ENCODE measurements at places on chromosomes 2 and 18.

DNA sequence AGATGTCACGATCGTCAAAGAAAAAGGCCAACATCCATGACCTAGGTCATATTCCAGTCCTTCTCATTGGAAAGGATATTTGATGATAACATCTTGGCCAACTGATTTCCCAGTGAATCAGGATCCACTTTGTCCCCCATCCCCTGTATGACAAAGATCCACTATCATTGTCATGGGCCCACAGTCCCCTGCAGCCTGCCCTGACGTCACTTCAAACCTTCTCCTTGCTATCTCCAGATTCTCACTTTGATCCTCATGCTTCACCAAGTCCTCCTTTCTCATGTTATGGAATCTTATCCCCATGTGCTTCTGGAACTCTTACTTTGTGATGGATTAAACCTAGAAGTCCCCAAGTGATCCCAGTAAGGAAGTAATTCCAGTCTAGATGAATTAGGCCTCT is 25.7 kb downstream of the GALNT14 start:
- no peak for DNase-seq

DNA sequence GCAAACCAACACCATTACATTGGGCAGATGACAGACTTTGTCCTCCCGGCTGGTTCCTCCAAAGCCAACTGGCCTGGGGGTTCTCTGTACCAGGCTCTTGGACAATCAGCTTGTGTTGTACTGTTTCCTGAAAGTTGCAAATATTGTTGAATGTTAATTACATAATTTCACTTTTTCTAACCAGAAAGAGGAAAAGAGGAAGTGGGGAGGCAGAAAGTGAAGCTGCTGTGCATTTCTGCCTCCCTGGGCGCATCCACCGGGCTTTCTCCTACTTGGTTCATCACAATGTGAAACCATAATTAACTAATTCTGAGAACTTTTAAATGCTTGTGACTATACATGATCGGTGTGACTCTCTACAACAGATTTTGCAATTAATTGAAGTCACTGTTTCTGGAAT is 10.1 kb downstream of the TWIST2 start:
- no peak for DNase-seq

- no peak for DNase-seq
Observed at GRCh38 chr2:195687320-195688086, 30.5 kb downstream of the SLC39A10 start.

- peak; percentile 29 for DNase-seq
Observed at GRCh38 chr18:23890589-23890988, 124.0 kb upstream of the TTC39C start.

DNA sequence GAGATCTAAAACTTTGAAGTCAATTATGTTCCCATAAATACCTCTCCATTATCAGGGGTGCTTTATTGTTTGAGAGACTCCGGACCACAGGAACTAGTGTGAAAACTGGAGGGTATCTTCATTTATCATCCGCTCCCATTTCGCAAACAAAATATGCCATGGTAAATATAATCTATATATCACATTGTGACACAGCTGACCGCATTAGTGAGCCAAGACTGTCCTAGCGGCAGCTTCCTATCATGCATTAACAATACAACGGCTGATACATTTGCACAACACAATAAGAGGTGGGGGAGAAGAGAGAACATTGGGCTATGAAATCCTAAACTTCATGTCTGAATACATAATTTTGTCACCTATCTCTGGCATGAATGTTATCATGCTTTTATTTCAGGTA is 29.5 kb downstream of the BCL11A start:
- DNase-seq = no peak

- no peak for DNase-seq
Observed at GRCh38 chr2:62197011-62197924, 1.4 kb downstream of the B3GNT2 start.

GRCh38 chr18:43393174-43393573 is 115.9 kb upstream of the SYT4 start:
- DNase-seq = no peak

GRCh38 chr18:50610349-50610748 is 50.5 kb downstream of the MAPK4 start:
- no peak for DNase-seq

DNA sequence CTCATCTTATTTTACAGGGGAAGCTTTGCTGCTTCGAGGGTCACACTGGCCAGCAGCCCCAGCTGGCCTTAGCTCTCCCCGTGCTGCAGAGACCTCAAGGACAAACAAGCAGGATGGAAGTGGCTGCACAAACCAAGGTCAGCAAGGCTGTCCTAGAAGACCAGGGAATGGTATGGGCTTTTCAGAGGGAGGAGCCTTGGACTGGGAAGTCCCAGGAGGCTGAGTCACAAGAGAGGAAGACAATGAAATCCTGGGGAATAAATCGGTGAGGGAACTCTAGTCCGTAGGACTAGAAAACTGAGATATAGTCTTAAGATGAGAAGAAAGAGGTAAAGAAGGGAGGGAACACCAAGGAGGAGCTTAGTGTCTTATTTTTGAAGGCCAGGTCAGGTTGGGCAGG is 15.7 kb downstream of the CREG2 start:
- no peak for DNase-seq

DNA sequence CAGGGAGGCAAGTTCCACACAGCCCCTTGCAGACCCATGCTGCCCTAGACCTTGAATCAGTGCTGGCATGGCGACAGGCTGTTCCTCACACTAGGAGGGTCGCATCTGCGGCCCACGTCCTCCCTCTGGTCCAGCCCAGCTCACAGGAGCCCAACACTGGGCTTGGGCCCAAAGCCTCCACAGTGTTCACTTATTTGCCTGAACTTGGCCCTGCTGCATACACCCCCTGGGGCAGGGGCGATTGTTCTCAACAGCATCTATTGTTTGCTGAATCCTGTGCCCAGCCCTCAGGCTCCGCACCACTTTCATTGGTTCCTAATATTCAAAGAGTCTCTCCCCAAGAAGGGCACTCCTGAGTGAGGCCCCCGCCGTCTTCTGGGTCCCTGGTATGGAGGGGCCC is 90.7 kb downstream of the ZBTB7C start:
- DNase-seq = no peak

DNA sequence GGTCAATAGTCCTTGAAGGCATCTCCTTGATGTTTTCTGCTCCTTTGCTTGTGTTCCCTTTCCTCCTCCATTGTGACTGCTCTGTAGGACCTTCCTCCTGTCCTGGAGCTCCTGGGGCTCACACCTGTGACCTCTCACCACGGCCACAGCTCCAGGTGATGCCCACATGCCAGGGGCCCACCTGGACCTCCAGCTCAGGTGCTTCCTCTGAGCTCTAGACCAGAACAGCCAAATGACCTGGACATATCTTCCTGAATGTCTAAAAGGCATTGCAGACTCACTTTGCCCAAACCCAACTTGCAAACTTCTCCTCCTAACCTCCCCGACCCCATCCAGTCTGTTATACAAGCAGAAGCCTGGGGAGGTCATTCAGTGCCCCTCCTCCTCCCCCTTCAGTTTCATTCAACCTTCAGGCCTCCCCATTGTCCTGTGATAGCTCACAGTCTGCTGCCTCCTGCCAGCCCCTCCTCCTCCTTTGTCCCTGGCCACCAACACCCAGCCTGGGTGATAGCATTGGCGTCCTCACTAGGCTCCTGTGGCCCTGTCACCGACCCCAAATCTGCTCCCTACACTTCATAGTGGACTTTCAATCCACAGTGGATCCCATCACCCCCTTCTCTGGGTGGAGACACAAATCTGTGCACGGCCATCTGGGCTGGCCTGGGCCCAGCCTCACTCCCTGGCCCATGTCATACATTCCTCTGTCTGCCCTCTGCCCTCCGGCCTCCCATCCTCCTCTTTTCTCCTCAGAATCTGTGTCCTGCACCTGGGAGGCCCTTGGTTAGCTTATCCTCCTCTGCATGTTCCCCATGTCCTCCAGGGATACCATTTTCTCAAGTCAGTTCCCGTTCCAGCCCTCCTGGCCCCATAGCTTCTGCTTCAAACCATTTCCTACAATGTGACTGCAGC is 310.4 kb upstream of the HDAC4 start:
- DNase-seq = no peak

- DNase-seq = no peak
Observed at GRCh38 chr18:47248115-47248603, 3.3 kb downstream of the SKOR2 start.

GRCh38 chr18:74949611-74950010 is 259.3 kb downstream of the PTGR3 start:
- no peak for DNase-seq

DNA sequence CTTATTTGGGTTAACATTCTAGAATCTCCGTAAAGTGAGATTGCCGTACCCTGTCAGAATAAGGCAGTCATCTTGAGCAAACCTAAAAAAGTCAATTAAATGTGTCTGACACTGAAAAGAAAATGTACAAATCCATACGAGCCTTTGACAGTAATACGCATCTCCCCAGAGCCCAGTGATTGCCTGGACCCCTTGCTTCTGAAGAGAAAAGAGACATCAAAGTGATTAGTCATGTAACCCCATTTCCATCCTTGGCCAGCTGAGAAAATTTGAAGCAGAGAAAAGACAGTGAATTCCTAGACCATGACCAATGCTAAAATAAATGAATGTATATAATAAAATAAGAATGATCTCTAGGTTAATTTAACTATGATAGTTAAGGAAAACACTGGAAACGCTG is 1499.4 kb downstream of the SUCLG1 start:
- no peak for DNase-seq

DNA sequence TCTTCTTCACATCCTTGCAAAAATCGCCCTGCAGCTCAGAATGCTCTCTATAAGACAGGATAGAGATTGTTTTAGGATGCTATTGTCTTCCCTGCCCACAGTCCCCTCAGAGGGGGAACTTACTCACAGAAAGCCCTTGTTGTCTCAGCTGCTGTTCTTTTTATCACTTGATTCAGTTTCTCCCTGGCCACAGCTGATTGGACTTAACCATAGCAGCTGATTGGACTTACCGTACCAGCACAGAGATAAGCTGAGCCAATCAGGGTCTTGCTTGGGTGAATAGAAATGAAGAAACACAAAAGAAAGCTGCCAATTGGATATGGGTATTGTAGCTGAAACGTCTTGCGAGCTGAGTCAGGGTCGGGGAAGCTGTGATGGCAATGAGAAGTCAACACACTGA is 194.2 kb upstream of the MEX3C start:
- no peak for DNase-seq

DNA sequence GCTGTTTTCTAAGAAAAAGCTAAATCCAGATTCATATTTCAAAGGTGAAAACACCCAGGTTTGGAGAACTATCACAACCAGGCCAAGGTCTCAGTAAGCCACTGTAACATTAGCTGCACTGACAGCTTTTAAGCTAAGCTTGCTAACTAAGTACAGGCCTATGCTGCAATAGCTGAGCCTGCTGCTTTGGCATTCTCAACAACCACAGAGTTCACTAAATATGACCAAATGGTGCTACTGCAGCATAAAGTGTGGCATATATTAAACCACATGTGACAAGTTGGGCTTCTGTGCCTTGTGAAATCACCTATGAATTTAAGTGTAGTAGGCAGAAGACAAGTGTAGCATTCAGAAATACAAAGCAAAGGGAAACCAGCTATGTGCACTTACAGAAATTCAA is 206.7 kb downstream of the TCF4 start:
- DNase-seq = peak; percentile 94

GRCh38 chr18:78659057-78659456 is 320.6 kb upstream of the SALL3 start:
- DNase-seq = no peak

DNA sequence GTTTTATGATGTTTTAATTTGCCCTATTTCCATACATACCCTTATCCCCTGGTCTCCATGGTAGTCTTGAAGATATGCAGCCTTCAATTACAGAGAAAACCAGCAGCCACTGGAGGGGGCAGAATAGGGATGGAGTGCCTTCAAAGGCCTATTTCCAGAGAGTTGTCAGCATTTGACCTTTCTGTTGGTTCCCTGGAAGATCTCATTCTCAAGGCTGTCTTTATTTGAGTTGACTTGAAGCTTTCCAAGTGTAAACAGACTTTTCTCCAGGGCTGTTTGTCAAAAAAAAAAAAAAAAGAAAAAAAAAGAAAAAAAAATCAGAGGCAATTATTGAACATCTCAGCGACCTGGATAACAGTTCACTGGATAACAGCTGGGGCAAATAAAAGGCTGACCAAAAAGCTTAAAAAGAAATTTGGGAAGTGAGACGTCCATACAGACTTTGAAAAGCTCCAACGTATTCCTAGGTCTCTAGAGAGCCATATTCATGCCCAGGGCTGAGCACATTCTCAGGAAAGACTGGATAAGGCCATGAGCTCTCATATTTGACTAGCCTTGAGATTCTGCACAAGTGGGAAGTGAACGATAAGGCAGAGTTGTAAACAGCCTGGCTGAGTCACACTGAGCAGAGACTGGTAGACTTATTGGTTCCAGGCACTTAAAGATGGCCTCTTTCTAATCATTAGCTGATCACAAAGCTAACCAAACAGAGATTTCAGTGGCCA is 126.6 kb downstream of the VAPA start:
- peak; percentile 96 for DNase-seq

DNA sequence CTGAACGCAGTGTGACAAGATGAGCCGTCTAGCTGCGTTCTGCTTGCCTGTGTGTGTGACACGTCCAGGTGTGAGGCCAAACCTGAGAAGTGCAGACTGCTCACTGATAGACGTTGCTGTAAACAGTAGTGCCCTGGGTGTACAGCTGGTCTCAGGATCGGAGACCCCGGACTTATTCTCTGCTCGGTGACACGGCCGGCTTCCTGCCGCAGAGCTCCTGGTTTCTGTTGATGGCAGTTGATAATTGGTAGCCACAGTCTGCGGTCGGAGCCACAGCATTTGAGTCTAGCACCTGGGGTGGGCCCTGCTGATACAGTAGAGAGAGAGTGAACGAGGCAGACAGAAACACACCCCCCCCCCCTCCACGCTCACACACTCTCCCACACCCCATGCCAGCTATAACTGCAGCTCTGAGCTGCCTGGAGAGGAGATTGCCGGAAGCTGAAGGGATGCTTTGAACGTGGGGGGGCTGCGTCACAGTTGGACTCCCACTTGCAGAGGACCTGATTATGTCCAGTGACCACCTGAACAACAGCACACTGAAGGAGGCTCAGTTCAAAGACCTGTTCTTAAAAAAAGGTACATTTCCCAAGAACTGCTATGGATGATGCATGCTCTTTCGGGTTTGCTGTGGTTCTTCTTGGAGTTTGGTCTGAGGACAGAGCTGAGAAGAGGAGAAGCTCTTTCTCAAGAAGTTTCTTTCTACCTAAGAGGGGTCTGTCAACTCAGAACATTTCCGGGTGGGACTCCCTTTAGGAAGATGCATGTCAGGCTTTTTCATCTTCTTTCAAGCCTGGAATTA is 114.0 kb downstream of the FAM210A start:
- DNase-seq = no peak

DNA sequence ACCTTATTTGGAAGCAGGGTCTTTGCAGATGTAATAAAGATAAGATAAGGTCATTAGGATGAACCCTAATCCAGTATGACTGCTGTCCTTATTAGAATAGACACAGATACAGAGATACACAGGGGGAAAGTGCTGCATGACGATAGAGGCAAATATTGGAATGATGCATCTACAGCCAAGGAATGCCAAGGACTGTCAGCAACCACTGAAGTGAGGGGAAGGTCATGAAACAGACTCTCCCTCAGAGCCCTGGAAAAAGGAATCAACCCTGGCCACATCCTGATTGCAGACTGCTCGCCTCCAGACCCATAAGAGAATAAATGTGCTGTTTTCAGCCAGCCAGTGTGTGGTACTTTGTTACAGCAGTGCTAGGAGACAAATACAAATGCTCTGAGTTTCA is 14.8 kb downstream of the TMEM237 start:
- DNase-seq = peak; percentile 59

GRCh38 chr2:10430886-10431622 is 17.1 kb downstream of the ODC1 start:
- no peak for DNase-seq
